ENCODE measurements at places on chromosomes 5 and 9.

- DNase-seq, result no peak
Measured at GRCh38 chr9:928363-929042, 48.0 kb upstream of the DMRT3 start.

DNA sequence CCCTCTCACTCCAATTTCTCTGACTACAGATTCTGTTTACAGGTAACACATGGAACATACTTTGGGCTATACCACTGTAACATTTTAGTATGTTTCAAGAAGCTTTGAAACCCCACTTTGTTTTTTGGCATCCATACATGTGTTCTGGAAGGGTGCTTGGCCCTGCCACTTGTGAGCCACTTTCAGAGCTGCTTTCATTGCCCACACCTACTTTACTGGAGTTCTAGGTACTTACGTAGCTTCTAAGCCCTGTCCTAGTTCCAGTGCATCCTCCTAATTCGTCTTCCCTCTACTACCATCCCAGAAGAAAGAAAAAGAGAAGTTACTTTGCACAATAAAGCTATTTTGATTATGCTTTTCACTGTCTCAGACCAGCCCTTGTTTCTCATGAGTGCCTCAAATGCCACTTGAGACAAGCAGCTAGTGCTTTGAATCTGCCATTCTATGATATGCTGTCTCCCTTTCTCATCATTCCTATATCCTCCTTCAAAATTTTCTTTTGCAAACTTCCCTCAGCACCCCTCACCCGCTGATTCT, 26.5 kb upstream of the C5orf47 start:
- no peak for DNase-seq

- no peak for DNase-seq
Measured at GRCh38 chr9:87602933-87603643, 105.4 kb downstream of the DAPK1 start.

DNA sequence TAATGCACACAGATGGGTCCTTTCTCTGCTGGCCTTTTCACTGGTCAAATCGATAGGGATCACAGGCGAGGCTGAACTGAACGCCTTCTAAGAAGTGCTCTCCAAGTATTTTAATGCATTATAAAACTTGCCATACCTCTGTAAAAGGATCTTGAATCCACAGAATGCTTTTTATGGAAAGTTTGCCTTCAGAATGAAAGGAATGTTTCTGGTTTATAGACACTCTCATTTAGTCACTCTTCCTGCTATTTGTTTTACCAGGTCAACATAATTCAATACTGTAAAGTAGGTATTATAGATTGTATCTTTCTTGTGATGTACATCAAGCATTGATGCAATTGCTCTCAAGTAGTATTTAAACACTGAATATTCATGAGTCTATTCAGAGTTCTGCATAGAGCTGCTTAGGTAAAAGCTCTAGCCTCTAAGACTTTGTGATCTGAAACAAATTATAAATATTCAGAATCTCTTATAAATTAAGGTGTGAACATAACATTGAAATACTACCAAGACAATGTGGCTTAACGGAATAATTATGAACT, 308.4 kb downstream of the ISL1 start:
- no peak for DNase-seq

- DNase-seq, result no peak
Measured at GRCh38 chr9:38287420-38287985, 105.0 kb upstream of the ALDH1B1 start.

DNA sequence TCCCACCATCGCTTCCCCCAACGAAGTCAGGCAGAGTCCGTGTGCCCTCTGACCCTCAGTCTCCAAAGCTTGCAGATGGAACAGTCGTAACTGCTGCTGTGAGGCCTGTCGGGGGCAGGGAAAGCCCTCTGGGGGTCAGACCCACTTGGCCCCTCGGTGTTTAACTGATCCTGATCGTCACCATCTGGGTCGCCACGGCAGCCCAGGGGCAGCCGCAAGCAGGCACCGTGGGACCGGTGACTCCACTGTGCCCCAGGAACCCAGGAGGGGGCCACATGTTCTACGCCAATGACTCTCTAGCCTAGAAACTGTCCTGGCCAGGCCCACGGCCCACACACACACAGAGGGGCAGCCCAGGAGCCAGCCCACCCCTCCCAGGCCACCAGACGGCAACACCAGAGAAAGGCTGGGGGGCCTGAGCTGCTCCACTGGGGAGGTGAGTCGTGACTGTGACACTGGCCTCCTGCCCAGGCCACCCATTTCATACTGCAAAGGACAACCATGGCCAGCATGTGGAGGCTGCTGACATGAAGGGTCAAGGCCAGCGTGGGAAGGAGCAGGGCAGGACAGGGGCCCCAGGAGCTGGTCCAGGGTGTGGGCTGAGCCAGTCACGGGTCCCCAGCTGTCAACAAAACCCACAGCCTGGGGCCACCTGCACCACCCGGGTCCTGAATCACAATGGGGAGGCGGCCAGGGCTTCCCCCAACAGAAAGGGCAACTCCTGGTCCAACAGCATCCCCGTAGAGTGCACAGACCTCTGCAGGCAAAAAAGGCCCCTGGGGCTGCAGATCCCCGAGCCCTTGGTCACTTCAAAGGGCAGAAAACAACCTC, 20.8 kb downstream of the VAV2 start:
- no peak for DNase-seq

- DNase-seq, result no peak
Measured at GRCh38 chr5:116553366-116553765, 21.3 kb downstream of the SEMA6A start.

GRCh38 chr9:130535818-130536521, 43.4 kb upstream of the FUBP3 start:
- no peak for DNase-seq

DNA sequence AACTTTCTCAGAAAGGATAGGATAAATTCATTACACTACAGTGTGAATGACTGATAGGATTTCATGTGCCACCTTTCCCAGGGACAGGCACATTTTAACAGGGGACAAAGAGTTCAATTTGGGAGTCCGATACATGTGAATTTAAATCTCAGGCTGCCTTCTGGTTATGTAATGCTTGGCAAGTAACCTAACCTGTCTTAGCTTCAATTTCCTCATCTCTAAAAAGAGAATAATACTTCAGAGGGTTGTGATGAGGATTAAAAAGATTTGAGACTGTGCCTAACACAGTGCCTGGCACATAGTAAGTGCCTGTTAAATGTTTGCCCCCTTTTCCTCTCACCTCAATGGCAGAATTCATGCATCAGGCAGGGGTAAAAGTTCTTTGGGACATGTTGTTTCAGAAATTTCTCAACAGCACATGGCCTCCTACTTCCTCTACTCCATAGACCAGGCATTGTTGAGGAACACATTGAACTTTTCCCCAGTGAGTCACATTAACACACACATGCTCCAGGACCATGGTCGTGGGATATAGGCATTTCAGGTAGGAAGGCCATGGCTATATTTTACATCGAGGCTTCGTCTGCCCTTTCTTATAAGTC, 94.6 kb upstream of the EGFLAM start:
- no peak for DNase-seq

GRCh38 chr5:45402804-45403455, 293.2 kb downstream of the HCN1 start:
- DNase-seq, result no peak

- no peak for DNase-seq
Measured at GRCh38 chr5:143142596-143143435, 260.7 kb downstream of the NR3C1 start.

- DNase-seq, result no peak
Measured at GRCh38 chr9:94084314-94084713, at the start of gene PTPDC1. TSS of gene PTPDC1 (plus strand) at chr9:94084464. CDS start at chr9:94084531, 67 bp downstream.

DNA sequence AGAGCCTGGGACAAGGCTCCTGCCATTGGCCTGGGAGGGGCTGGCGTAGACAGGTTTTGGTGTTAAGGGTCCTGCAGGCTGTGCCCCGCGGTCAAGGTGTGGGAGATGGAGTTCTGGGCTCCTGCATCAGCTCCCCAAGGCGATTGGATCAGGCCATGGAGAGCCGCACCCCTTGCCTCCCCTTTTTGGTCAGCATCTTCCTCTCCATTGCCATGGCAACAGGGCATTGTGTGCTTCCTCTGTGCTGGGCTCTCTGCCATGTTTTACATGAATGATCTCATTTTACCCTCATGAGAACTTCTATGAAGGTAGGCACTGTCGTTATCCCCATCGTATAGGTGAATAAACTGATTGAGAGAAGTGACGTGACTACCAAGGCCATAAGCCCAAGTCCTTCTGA, 344.3 kb upstream of the CLINT1 start:
- DNase-seq, result no peak

DNA sequence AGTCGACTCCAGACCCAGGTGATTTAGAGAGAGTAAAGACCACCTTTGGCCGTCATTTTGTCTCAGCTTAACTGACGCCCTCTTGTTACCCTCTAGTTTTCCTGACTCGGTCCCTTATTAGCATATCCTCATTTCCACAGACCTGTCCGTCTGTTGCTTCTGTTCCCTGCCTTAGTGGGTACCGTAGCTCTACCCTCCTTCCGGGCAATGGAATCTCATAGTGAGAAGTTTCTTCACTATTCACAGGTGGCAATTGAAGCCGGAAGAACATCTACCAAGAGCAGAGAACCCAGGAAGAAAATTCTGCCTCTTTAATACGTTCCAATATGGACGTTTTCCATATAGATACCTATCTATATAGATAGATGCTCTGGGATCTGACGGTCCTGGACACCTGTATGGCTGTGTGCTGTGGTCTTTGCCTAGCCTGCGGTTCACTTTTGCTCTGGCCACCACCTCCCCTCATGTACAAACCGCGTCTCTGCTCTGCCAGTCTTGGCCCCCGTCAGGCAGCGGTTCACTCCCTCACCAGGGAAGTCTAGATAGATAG, 652 bp upstream of the TMEM161B start:
- no peak for DNase-seq

- no peak for DNase-seq
Measured at GRCh38 chr5:72541501-72542225, 34.5 kb upstream of the ZNF366 start.

Data from activated naive CD4-positive, alpha-beta T cell (primary cell).